ENCODE measurements at places on chromosomes 1 and 21. TPM values are rescaled to one million over a fixed set of nuclear protein-coding genes. Genes with fewer than 3 reads are reported as not detected.

The OR2T2 gene
- polyA plus RNA-seq: not detected

- no peak for DNase-seq
Observed at GRCh38 chr1:225845571-225846259, 35.8 kb downstream of the EPHX1 start.

GRCh38 chr21:20883408-20883800 lies 114.8 kb upstream of the NCAM2 start:
- DNase-seq: no peak

The F11R gene
- 93.9 TPM for polyA plus RNA-seq

- no peak for DNase-seq
Observed at GRCh38 chr1:229217716-229218115, 53.2 kb upstream of the RAB4A start.

The DNM3 gene
- 5.4 TPM for polyA plus RNA-seq

GRCh38 chr1:167483790-167484189 lies 34.5 kb downstream of the CD247 start:
- DNase-seq: no peak

GRCh38 chr1:233868461-233868860 lies 36.0 kb upstream of the SLC35F3 start:
- DNase-seq: no peak

DNA sequence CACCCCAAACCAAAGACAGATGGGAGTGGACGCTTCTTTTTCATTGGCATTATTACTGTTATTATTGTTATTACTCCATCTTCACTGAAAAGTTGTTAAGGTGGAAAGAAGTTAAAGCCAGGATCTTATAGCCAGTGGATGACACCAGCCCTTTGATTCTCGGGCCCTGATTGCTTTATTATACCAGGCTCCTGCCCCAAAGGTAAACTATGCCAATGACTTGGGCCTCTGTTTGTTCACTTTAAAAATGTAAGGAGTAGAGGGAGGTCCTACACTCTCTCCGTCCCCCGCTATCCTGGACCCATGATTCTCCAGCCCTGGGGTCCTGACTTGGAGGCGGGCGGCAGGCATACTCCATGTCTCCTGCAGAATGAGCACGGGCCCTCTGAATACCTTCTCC lies 106.8 kb downstream of the TOMM20 start:
- DNase-seq: no peak

GRCh38 chr1:12450090-12450755 lies 167.8 kb downstream of the DHRS3 start:
- no peak for DNase-seq

DNA sequence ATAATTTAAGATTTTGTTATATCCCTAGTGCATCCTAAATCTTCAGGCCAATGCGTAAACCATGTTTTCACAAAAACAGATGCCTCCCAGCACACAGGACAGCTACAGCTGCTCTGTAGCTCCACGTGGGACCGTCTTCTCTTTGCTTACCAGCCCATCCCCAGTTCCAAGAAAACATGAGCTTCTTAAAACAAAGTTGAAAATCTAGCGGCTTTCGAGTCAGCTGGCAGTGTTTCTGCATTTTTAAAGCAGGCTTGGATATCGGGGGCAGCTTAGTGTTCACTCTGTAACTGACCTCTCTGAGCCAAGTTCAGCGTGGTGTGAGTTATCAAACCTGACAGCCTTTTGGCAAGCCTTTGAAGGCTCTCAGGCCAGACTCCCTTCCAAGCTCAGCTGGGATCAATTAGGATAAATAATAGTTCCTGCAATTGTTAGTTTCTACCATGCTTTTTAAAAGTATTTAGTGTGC lies 881.5 kb downstream of the LTN1 start:
- peak; percentile 78 for DNase-seq

DNA sequence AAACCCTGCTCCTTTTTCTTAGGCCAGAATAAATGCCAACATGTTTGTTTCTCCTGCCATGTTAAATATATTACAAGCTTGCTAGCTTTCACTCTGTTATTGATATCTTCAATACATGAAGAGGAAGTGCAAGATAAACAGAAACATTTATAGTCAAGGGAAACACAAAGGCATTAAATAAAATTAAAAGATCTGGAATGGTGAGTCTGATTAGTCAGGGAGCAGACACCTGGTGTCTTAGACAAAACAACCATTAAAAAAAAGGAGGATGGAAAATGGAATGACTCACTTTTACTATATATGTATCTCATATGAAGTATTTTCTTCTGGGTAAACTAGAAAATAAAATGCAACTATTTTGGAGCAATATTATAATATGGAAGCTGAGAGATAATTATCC lies 123.3 kb downstream of the SMYD3 start:
- no peak for DNase-seq

GRCh38 chr1:45960930-45961715 lies 157.7 kb downstream of the MAST2 start:
- no peak for DNase-seq

GRCh38 chr1:161196521-161197451 lies 2.1 kb downstream of the ADAMTS4 start:
- DNase-seq: no peak
